Activated T-helper 1 cell treated with anti-CD3 and anti-CD28 coated beads, Interleukin-12 subunit alpha, Interleukin-12 subunit beta, Interleukin-2, Interleukin-4 antibody, amounts not matched to agents 30 ng/mL and 10 ng/mL and 1 ng/mL, durations not matched to agents 14 hours and 24 hours and 36 hours (primary cell): ENCODE measurements at places on chromosomes 2 and 18. TPM values are rescaled to one million over a fixed set of nuclear protein-coding genes. Genes with fewer than 3 reads are reported as not detected.

- DNase-seq: no peak
These were observed 185.5 kb downstream of the NOL4 start for GRCh38 chr18:34039201-34039600.

DNA sequence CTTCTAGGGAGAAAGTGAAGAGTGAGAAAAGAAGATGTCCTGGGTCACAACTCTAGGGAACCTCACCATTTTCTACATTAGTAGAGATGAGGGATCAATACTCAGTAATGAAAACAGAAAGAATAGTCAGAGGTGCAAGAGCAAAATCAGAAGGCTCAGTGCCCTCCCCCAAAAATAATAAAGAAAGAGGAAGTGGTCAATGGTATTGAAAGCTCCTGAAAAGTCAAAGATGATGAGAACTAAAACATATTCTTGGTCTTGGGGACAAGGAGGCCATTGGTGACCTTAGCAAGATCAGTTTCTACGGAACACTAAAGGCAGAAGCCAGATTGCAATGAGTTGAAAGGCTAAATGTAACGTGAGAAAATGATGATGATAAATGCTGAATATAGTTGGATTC is 24.5 kb upstream of the MYO1B start:
- DNase-seq: no peak

DNA sequence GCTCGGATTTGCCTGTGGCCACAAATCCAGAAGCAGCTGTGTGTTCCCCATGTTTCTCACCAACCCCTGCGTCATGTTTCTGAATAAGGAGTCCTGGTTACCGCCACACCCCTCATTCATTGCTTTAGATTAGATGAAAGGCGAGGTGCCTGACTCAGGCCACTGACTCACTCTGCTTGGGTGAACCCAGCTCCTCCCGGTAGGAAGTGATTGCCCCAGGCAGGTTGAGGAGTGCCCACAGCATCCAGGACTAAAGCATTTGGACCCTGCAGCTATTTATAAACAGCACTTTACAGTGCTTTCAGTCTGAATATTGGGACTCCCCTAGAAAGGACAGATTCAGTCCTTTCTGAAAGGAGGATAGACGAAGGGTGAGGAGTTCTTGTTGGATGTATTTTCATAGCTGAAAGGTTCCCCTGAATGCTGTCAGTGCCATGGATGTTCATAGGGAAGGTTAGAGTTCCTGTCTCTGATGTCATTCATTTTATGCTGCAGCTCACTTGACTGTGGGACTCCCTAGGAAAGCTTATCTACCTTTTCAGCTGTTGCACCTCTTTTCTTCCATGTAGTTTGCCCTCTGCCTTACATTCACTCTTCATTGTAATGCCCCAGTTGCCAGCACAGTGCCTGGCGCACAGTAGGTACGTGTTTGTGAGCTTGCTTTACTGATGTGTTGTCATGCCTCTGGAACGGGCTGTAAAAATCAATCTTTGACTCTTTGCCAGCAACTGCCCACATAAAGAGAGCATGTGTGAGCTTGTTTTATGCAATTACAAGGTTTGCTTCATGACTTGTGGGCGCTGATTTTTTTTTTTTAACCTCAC is 14.9 kb downstream of the ITGA6 start:
- DNase-seq: no peak

- DNase-seq: no peak
These were observed 124.1 kb upstream of the LGALSL start for GRCh38 chr2:64329848-64330247.

- no peak for DNase-seq
These were observed 86.6 kb upstream of the ZFP36L2 start for GRCh38 chr2:43312755-43313641.

DNA sequence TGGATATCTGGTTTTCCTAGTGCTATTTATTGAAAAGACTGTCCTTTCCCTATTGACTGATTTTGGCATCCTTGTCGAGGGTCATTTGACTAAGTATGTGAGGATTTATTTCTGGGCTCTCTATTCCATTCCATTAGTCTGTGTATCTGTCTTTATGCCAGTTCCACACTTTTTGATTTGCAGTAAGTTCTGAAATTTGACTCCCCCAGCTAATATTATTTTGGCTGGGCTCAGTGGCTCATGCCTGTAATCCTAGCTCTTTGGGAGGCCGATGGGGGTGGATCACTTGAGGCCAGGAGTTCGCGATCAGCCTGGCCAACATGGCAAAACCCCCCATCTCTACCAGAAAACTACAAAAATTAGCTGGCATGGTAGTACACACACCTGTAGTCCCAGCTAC is 46.8 kb upstream of the GAREM2 start:
- DNase-seq: no peak

- no peak for DNase-seq
These were observed 43.0 kb downstream of the ADCY3 start for GRCh38 chr2:24877067-24877466.

- no peak for DNase-seq
These were observed 402.9 kb downstream of the ERBB4 start for GRCh38 chr2:212135739-212136138.

GRCh38 chr2:23513872-23514793 is 129.2 kb downstream of the KLHL29 start:
- no peak for DNase-seq

DNA sequence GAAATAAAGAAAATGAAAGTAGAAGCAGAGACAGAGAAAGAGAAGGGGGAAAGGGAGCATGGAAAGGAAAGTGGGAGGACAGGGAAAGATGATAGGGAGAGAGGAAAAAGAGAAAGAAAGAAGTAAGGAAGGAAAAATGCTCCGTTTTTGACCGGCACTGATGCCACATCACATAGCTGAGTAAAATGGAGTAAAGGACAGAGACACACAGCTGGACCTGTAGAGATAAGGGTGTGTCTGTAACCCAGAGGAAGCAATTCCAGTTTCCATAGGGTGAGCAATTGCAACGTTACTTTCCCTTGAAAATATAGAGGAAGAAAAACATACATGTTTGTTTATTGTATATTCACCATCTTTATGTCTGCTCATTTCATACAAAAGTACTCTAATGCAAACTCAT is 1866.9 kb upstream of the PIK3C3 start:
- no peak for DNase-seq

SOX11 gene
- not detected in 2 replicates for total RNA-seq

GRCh38 chr2:114534116-114535084 is 92.0 kb downstream of the DPP10 start:
- no peak for DNase-seq

DNA sequence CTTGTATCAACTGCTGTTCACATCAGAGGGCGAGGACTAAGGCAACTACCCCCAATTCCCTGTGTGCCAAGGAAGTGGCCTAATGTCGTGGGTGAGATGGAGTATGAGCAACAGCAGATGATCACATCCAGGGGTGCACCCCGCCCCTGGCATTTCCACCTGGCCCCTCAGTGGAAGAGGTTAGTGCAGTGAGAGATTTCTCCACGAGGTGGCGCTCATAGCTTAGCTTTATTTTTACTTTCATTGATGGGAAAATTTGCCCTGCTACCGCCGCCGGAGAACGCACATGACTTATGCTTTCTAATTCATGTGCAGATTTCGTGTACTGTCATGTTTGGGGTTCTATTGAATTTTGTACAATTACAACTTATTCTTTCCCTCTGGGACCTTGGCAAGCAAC is 470.6 kb upstream of the MEX3C start:
- DNase-seq: peak; percentile 17

- DNase-seq: no peak
These were observed 1235.4 kb downstream of the LRP1B start for GRCh38 chr2:140895378-140895777.

GRCh38 chr2:157771234-157771633 is 104.9 kb downstream of the ACVR1 start:
- DNase-seq: no peak

- DNase-seq: no peak
These were observed 35.6 kb downstream of the GLI2 start for GRCh38 chr2:120771111-120771780.

- DNase-seq: peak; percentile 49
These were observed at the start of gene ADCY3 for GRCh38 chr2:24920098-24920808. Gene ADCY3, minus strand, starts transcription at chr2:24920237. Its CDS starts 1,250 bp downstream, at chr2:24918987.

DNA sequence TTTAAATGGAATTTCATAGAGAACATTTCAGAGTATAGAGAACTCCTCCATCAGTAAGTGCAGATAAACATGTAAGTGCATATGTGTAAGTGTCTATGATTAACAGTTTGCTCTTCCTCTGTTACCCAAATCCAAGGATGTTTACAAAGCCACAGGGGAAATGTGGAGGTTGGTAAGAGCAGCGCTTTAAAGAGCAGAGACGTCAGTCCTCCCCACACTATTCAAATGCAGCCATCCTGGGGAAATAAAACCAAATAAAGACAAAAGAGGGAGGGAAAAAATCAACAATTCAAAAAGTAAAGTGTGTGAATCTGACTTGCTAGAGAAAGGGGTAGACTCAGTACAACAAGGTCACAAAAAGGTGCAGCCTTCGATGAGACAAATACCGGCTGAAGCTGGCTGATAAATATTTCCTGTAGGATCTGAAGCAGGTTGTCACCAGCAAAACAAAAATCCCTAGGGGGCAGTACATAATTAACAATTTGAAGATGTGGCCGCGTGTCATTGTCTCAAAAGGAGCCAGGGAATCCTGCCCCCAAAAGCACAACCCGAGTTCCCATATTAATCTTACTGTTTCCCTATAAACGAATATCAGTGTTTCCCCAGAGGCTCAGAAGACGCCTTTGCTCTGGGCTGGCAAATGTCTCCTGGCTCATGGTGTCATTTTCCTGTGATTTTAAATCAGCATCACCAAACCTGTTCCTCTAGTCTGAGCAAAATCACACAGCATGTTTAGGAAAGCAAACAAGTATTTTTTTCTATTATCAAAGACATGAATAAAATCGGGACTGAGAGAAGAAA is 216.5 kb downstream of the CDCA7 start:
- no peak for DNase-seq

DNA sequence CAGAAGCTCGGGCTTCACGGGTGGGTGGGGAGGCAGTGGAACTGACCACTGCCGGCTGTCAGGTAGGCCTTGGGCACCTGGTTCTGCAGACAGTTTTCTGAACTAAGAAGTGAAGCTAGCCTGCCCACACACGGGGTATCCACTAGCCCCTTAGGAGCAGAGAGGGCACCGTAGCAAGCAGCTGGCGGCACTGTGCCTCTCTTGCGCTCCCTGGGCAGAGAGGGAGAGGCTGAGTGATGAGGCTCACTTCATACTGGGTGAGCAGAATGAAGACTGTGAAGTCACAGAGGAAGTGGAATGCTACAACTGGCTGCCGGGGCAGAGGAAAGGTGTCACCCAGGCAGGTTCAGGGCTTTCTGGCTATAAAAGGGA is 753 bp downstream of the ITPRIPL1 start:
- peak; percentile 48 for DNase-seq

DNA sequence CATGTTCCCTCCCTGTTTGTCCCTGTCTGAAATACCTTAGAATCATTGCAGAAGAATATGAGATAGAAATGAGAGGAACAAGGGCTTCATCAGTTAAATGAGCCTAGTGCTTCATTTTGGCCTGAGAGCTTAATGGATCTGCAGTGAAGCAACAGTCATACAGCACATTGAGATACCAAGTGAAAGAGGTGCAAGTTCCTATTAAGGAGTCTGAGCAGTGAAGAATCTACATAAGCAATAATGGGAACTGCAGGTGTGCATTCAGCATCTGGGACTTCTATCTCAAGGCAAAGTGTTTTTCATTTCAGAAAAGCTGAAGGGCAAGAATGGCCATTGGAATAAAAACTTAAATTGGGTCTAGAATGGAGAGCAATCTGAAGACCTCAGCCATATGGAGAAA is 323.2 kb upstream of the SLC39A10 start:
- DNase-seq: no peak

DNA sequence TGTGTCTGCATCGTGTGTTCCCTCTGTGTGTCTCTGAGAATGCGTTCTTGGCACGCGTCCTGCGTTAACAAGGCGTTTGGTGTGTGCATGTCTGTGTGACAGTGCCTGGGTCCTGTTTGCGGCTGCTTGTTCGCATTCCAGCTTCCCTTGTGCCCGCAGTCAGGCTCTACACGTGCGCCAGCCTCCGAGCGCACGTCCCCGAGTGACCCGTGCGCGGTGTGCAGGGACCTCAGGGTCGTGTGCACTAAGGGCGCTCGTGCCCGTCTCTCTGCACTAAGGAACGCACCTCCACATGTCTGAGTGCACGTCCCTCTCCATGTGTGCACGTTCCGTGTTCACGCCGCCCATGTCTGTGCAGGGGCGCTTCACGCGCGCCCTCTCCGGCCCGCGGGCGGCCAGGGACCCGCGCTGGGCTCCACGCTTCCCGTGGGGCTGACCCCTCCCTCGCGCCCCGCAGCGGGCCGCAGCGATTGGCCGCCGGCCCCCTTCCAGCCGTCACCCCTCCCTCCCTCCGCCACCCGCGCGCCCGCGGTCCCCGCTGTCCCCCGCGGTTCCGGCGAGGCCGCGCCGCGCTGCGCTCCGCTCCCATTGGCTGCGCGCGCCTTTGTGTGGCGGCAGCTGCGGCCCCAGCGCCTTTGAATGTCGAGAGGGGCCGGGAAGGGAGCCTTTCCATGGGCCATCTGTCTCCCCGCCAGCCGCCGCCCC is 229.4 kb downstream of the HAUS1 start:
- DNase-seq: peak; percentile 34

PLEKHM3 gene
- 6.4 and 7.3 TPM in 2 replicates for total RNA-seq

GRCh38 chr2:127597984-127598380 is 48.0 kb upstream of the GPR17 start:
- DNase-seq: no peak

DNA sequence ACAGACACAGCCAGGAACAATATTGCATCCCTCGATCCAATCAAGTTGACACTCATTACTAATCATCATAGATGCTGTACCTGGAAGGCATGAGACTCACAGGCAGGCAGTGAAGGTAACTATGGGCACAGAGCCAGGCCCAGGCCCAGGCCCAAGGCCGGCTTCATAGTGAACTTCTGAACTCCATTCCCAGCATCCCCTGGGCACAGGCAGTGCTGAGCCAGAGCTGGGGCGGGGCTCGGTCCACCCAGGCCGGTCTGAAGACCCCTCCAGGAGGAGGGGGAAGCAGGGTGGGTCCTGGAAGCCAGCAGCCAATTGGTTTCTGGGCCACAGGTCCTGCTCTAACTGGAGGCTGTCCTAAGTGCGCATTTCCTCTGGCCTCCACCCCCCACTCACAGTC is 37.6 kb downstream of the MLPH start:
- no peak for DNase-seq
